ENCODE measurements at places on chromosomes 13 and 19.

DNA sequence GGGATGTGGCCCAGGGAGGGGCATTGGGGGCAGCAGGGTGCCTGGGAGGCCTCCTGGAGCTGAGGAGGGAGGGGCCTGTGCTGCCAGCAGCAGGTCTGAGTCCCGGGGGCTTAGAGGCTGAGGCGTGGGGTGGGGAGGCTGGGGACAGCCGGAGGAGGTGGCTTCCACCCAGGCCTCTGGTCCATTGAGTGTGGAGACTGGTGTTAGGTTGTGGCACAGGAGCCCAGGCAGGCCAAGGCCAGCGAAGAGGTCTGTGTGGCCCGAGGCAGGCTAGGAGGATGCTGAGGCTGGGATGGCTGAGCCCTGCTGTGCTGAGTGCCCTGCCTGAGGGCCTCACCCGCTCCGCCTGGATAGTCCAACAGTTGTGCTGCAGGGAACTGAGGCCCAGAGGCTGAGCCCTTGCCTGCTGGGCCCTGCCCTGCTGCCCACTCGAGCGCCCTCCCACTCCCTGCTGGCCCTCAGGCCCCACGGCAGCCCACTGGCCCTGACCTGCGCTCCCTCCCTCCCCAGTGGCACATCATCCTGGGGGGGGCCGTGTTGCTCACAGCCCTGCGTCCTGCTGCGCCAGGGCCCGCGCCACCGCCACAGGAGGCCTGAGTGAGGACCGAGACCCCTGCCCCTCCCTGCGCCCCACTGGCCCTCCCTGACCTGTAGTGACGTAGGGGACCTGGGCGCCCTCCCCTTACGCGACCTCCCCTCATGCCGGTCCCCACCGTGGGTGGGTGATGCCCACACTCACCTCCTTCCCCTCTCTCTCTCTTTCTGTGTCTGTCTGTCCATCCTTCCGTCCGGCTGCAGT, 4.9 kb upstream of the GARIN5A start:
- no peak for DNase-seq

DNA sequence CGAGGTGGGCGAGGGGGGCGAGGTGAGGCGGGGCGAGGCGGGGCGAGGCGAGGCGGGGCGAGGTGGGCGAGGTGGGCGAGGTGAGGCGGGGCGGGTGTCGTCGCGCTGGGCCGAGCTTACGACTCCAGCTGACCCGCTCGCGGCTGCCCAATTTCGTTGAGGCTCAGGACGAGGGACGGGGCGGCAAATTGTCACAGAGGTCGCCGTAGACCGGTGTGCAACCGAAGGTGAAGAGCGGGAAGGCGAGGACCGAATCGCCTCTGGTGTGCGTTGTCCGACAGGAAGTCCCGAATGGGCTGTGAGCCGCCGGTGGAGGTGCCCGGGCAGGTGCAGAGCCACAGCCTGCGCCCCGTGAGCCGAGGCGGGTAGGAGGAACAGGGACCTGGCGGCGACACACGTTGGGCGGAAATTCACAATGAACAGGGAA, at the start of gene LACC1:
Gene LACC1 (plus strand): TSS at position 150 of the 427 bp plus-strand sequence. CDS start 1,082 bp downstream, outside the sequence.
- peak; percentile 43 for DNase-seq

DNA sequence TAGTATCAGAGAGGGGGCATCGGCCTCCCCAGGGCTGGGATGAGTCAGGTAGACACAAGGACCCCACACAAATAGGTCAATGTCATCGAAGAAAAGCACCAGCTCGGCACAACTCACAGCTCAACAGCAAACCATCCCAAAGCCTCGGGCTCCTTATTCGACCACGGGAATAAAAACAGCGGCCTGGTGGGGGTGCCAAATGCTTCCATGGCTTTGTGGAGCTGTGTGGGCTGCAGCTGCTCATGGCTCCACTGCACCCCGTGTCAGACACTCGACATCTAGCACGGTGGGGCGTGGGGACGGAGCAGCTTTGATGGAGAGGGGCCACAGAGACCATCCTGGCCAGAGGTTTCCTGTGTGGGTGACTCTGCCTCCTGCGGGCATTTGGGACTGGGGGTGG, 212.5 kb upstream of the SOX1 start:
- DNase-seq, result no peak

DNA sequence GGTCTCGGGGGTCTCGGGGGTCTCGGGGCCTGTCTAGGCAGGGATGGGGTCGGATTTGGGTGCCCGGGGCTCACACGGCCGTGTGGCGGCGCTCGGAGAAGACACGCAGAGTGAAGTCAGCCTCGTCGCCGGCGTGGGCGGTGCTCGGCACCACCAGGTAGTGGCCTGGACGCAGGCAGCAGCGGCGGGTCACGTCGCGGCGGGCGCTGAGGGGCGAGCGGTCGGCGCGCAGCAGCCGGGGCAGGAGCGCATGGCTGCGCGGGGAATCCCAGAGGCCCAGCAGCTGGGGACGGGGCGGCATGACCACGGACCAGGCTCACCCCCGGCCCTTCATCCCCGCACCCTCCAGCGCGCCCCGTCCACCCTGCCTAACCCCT, 8.2 kb downstream of the CAPN12 start:
- no peak for DNase-seq

GRCh38 chr13:104962411-104962810, 1573.1 kb downstream of the EFNB2 start:
- DNase-seq, result no peak

DNA sequence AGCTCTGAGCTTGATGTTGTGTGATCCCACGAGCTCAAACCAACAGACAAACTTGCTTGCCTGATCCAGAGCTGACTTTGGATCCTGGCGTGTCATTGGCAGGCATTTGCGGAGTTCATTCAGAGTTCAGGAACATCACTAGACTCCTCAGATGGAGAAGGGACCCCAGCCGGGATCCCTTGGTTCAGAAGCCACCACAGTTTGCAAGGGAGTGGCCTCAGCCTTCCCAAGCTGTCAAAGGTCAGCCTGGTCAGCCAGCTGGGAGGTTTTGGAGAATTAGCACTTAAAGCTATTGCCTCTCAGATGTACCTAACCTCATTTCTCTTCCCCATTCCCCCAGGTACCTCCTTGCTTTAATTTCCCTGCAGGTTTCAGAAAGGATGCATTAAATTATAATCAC, 208.8 kb upstream of the SOX21 start:
- no peak for DNase-seq

GRCh38 chr13:26168237-26168814, 53.8 kb downstream of the RNF6 start:
- DNase-seq, result peak; percentile 54

GRCh38 chr19:13149628-13150186, 468 bp downstream of the STX10 start:
- DNase-seq, result peak; percentile 75
